ENCODE measurements at places on chromosomes 4 and X.

- DNase-seq, result no peak
Observed at GRCh38 chr4:59063015-59063720, 1953.0 kb upstream of the IGFBP7 start.

DNA sequence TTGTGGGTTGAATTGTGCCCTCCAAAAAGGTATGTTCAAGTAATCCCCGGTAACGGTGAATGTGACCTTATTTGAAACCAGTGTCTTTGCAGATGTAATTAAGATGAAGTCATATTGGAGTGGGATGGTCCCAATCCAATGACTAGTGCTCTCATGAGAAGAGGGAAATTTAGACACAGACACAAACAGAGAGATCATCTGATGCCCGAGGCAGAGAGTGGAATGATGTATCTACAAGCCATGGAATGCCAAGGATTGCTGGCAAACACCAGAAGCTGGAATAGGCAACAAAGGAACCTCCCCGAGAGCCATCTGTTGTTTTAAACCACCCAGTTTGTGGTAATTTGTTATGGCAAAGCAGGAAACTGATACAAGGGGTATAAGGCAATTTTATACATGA, 35.1 kb downstream of the RPS6KA3 start:
- DNase-seq, result no peak

- no peak for DNase-seq
Observed at GRCh38 chrX:72392816-72393800, 87.4 kb upstream of the CITED1 start.

GRCh38 chrX:101117701-101118100, 19.7 kb downstream of the CENPI start:
- DNase-seq, result no peak

- DNase-seq, result no peak
Observed at GRCh38 chr4:1730532-1731135, 9.3 kb downstream of the TACC3 start.

DNA sequence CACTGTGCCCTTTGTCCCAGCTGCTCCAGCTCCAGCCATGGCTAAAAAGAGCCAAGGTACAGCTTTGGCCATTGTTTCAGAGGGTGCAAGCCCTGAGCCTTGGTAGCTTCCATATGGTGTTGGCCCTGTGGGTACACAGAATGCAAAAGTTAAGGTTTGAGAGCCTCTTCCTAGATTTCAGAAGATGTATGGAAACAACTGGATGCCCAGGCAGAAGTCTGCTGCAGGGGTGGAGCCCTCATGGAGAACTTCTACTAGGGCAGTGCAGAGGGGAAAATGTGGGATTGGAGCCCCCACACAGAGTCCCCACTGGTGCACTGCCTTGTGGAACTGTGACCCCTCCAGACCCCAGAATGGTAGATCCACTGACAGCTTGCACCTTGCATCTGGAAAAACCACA, 70.9 kb upstream of the MSX1 start:
- no peak for DNase-seq

- no peak for DNase-seq
Observed at GRCh38 chrX:135436966-135437866, 15.5 kb downstream of the SMIM10L2A start.

- no peak for DNase-seq
Observed at GRCh38 chr4:181364504-181364903, 878.7 kb upstream of the TENM3 start.

DNA sequence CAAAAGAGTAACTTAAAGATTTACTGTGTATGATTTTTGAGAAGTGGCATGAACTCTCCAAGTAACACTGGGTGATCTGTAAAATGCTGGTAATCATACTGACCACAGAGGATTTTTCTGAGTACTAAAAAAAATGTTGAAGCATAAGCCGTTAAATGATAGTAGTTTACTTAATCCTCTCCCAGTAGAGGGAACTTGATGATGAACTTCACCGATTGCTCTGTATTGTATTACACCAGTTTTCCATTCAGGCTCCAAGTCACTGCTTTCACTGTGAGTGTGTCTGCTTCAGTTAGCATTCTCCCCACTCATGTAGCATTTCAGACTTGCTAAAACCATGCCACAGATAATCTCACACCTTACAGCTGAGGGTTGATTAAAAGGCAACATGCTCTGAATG, 294.1 kb downstream of the GBA3 start:
- no peak for DNase-seq

DNA sequence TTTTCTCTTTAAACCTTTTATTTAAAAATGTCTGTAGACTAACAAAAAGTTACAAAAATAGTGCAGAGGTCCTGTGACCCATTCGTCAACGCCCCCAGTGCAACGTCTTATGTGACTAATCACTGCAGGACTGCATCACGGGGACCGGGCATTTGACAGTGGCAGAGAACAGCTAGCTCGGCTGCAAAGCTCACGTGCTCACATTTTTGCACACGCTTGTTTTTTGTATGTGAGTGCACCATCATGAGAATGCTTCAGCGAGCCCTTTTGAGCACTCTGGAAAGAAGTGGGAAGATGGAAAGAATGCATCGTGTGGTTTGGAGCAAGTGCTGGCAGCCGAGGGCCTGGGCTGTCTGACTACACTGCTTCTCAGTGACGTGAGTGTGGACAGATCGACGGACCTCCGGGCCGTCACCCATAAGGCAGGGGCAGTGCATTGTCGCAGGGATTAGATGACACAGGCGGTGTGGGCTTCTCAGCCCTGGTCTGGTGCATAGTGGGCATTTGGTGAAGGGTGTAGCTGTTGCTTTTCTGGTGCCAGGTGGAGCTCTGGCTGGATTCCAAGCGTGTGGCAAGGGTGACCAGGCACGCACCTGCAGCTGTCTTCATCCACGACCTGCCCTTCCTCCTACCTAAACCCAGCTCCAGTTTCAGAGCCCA, 17.7 kb downstream of the SPON2 start:
- DNase-seq, result no peak

DNA sequence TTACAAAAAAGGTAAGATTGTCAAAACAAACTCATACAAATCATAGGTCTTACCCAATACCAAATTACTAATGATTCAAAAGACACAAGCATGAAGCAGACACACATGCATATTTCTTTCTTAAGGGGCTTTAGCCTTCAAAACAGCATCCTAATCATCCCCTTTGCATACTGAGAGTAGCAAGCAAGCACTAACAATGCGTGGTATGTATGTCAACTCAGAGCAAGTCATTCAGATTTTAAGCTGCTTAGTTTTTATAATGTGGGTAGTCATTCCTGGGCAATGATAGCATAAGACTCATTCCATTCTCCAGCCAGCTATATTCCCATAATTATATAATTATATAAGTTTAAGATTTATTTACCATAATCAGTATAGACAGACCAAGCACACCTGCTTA, 219.6 kb downstream of the DKK2 start:
- no peak for DNase-seq

DNA sequence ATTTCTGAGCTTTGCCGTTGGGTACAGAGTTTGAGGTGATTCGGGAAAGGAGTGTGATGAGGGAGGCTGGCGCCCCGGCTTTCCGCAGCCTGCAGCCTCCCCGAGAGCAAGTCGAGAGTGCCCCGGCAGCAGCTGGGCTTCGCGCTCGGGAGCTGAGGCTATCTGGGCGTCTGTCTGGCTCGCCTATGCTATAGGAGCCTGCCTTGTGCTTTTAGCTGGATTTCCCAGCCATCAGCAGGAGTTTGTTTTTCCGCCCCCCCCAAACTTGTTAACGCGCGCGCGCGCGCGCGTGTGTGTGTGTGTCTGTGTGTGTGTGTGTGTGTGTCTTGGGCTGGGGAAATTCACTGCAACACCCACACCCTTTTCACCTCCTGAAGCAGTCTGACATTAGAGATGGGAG, 765 bp upstream of the DGKK start:
- no peak for DNase-seq

- DNase-seq, result no peak
Observed at GRCh38 chr4:53205970-53206369, 159.9 kb downstream of the SCFD2 start.

DNA sequence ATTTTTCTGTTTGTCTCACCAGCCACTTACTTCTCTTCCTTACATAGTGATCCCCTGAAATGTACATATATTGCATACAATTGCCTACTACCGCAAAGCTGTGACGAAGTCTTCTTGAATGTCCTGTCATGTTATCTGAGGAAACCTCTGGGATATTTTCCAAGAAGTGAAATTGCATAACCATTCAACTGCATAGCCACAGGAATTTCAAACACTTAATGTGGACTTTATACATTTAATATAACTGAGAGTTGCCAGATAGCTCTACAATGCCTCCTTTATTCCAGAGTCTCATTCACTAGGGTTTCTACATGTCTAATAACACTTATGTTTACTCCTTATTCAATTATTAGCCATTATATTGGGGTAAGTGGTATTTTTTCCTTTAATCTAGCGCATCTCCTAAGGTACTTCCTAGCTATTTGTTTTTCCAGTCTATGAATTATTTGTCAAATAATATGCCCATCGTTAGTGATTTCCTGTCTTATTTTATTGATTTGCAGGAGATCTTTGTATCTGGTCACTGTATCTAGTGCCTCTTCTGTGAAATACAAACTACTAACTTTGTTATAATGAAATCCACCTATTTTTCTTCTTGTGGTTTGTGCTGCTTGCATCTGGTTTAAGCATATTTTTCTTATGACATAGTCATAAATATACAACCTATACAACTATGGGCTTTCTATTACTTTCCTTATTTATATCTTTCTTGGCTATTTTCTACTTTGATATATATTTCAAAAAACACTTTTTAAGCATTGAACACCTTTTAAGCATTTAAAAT, 69.2 kb upstream of the GRID2 start:
- no peak for DNase-seq

DNA sequence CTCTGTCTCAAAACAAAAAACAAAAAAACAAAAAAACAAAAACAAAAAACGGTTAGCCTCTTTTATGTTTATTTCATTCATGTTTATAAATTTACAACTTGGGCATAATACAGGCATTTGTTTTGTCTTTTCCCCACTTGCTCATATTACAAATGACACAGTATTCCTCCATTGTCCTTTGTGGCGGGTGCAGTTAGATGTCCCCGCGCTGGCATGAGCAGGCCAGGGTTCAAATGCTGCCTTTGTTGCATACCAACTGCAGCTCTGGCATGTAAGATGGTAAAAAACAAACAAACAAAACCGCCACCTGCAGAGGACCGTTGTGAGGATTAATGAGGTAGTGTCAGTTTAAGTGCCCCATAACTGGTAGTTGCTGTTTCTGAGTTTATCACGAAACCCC, 16.1 kb upstream of the HPF1 start:
- no peak for DNase-seq

DNA sequence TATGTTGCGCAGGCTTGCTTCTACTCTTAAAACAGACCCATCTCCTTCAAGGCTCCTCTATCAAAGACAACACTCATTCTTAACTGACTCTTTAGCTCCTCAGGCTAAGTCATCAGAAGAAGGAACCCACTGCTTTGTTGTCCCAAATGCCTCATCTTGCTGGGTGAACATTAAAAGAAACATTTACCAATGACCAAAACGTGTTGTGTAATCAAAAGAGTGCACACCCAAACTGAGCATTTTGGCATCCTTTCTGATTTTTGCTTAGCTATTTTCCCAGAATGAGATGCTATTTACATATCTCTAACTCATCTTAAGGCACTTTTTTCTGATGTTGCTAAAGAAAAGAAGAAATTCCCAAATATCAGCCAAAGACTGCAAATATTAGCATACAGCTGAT, 131.7 kb upstream of the VCX3A start:
- DNase-seq, result no peak

- DNase-seq, result no peak
Observed at GRCh38 chr4:176587920-176588319, 204.8 kb downstream of the VEGFC start.

DNA sequence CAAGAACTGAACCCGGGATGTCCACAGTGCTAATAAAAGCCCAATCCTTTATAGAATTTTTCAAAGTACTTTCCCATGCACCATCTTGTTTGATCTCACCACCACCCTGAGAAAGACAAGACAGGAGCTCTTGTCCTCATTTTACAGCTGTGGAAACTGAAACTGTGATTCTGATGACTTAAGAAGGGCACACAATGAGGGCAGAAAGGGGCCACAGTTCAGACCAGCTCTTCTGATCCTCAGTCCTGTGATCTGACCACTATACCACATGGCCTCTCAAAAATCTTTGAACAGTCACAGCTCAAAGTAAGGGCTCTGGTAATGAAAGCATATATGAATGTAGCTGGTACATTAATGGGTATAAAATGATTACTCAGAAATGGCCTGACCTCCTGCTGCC, 127.3 kb upstream of the CPEB2 start:
- no peak for DNase-seq

- peak; percentile 32 for DNase-seq
Observed at GRCh38 chrX:1673337-1673736, 58.5 kb downstream of the ASMT start.

DNA sequence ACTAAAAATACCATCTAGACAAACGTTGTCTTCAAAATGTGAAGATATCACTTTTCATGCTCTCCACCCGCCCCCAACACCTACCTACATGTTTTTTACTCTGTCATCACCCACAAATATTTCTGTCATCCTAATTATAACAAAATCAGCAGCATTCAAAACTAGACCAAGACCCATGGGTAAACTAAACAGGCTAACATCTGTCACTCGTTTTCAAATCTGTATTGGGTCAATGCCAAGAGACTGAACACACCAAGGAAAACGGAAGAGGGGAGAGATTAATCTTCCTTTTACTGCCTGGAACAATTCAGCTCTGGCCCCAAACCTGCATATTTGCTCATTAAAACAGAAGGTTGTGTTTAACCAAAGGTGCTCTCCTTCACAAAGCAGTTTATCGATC, 17.5 kb downstream of the FAM184B start:
- no peak for DNase-seq

DNA sequence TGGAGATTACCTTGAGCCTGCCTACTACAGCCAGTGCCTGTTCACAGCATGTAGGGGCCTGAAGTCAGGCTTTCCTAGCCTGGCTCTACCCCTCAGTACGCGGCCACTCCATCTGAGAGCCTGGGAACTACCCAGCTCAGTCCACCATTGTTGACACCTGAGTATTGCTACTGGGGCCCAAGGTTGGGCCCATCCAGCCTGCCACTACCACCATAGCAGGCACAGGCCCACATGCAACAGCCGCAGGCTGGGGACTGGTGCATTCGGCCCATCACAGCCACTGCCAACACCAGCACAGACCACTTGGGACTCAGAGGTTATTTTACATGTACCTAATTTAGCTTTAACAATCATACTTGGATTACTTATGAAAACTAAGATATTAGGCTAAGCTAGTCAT, 314.0 kb downstream of the GALNTL6 start:
- DNase-seq, result no peak

DNA sequence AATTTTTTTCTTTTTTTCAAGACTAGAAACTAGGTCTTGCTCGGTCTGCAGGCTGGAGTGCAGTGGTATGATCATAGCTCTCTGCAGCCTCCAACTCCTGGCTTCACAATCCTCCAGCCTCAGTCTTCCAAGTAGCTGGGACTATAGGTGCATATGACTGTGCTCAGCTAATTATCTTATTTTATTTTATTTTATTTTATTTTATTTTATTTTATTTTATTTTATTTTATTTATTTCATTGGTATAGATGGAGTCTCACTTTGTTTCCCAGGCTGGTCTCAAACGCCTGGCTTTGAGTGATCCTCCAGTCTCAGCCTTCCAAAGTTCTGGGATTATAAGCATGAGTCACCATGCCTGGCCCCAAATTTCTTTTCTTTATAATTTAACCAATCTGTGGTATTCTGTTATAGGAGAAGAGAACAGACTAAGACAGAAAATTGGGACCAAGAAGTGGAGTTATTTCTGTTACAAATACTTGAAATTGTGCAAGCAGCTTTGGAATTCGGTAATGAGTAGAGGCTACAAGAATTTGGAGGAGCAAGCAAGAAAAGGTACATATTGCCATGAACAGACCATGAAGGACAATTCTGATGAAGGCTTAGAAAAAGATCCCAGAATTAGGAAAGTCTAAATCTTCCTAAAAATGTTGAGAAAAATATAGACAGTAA, 4.0 kb upstream of the PRDM5 start:
- DNase-seq, result no peak
